ENCODE measurements at places on chromosomes 2 and 18. TPM values are rescaled to one million over a fixed set of nuclear protein-coding genes. Genes with fewer than 3 reads are reported as not detected.

DNA sequence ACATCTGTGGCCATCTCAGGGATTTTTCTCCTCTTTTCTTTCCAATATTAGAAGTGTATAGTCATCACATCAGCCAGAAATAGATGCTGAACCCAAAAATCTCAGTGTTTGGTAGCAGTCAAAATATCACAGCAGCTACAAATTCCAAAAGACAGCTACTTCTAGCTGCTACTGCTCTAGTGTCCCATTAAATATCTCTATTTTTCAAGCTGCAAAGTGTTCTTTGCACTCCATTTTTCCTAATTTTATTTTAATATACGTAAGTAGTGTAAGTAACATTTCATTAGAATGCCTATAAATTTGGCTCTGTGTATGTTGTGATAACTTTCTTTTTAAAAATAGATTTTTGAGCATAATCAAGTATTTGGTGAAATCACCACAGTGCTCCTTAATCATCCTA is 967.3 kb downstream of the BCL11A start:
- no peaks in the 10 kb centered on the region for H3K27me3 ChIP-seq
- no peak overlapping the region for H3K27ac ChIP-seq
- H3K4me3 ChIP-seq = no peak overlapping the region
- H3K36me3 ChIP-seq = no peaks in the 10 kb centered on the region
- peaks cover 3% of the 10 kb centered on the region for H3K4me1 ChIP-seq

DNA sequence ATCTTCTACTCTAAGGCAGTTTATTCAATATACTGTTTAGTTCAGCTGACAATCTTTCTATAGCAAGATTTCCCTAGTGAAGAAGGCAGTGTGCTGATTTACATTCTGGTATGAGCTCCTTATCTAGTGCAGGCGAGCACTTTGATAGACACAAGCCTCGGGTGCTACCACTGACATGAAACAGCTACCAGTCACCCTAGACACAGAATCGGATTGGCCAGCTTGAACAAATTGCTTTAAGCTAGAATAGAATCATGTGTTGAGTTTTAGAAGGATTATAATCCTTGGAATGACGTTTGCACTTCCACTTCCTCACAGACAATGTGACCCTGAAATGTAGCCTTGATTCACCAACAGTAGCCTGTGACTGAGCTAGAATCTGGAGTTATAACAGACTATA is 394.0 kb downstream of the EPHA4 start:
- no peaks in the 10 kb centered on the region for H3K4me1 ChIP-seq
- H3K27ac ChIP-seq = no peak overlapping the region
- no peaks in the 10 kb centered on the region for H3K36me3 ChIP-seq
- no peaks in the 10 kb centered on the region for H3K27me3 ChIP-seq
- DNase-seq = no peak

DNA sequence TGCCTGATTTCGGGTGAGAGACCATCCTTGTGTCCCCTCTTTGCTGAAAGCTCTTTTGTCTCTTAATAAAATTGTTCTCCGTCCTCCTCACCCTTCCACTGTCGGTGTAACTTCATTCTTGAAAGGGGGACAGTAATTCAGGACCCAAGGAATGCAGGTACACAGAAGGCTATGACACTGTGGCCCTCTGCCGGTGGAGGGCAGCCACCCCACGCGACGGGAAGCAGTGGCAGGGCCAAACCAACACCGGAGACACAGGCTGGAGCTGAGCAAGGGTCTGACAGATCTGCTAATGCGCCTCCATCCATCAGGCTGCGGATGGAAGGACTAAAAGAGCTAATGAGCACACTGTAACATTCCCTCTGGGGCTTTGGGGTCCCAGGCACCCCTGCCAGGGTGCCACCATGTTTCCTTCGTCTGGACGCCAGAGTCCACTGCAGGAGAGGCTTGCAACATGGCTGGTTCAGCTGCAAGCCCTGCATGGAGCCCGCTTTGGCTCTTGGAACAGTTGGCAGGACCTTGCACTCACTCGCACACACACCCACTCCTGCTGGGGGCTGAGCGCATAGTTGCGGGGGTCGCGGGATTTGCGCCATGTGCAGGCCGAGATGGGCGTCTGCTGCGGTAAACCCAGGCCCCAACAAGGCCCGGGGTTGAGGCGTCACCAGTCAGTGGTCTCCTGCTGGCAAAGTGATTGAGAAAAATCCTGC is 544.1 kb upstream of the CDH7 start:
- no peaks in the 10 kb centered on the region for H3K4me1 ChIP-seq
- H3K36me3 ChIP-seq = no peaks in the 10 kb centered on the region
- no peak for DNase-seq
- no peak overlapping the region for H3K4me3 ChIP-seq
- no peaks in the 10 kb centered on the region for H3K27me3 ChIP-seq

- no peaks in the 10 kb centered on the region for H3K36me3 ChIP-seq
- no peak for DNase-seq
- H3K4me3 ChIP-seq = no peak overlapping the region
- no peaks in the 10 kb centered on the region for H3K4me1 ChIP-seq
- H3K27ac ChIP-seq = no peak overlapping the region
Observed at GRCh38 chr2:157849591-157849990, 26.5 kb downstream of the ACVR1 start.

DNA sequence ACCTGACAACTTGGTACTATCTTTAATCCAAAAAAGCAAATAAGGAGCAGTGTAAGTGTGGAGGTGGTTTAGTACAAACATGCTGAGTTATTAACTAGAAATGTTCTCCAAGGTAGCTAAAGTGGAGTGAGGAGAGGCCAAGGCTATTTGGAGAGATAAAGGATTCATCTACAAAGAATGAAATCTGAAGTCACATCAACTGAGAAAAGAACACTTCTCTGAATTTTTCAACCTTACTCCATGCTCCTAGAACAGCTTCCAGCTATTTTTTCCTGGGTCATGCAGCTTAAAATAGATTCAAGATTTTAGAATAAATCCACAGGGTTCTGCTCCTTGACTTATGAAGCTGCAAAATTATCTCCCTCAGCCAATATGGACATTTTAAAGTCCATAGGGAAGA is 18.7 kb downstream of the IMMT start:
- H3K4me1 ChIP-seq = no peaks in the 10 kb centered on the region
- H3K27me3 ChIP-seq = no peaks in the 10 kb centered on the region
- H3K4me3 ChIP-seq = no peak overlapping the region
- DNase-seq = no peak

The GRB14 gene
- polyA plus RNA-seq = 21.1 TPM

The TOGARAM2 gene
- polyA plus RNA-seq = 10.6 TPM
